ENCODE measurements at places on chromosomes 3 and 15.

- no peak for DNase-seq
Measured at GRCh38 chr3:140505213-140505612, 172.7 kb upstream of the TRIM42 start.

DNA sequence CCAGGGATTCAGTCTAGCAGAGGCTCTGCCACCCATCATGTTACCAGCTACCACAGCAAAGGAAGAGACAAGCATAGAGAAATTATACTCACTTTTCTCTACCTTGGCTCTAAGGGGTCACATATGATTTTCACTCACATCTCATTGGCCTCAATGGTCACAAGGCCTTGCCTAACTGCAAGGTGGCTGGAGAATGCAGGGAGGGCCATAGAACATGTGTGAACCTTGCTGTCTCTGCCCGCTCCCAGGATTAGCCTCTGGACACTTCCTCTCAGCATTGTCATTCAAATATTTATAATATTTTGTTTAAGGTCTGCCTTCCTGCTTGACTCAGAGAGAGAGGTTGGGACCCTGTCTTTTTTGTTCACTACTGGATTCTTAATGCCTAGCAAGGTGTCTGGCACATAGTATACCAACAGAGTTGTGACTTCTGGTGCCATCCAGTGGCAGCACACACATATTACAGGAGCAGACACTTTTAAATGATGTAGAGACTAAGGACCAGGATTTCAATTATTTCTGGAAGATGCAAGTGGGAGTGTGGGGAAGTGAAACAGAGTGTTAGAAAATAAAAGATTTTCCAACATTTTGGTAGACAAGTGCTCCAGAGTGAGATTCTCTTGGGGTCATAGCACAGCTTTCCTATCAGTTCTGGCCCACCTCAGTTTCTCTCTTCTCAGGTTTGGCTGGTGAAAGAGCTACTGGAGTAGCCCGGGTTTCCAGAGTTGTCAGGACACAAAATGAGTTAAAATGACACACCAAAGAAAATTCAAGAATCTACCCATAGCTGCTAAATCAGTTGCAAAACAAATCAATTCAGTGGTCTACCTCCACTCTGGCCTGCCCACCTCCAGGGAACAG is 119.0 kb upstream of the RASGRP1 start:
- DNase-seq = peak; percentile 50

- no peak for DNase-seq
Measured at GRCh38 chr3:45549961-45550360, 44.6 kb upstream of the LIMD1 start.

- DNase-seq = no peak
Measured at GRCh38 chr3:119120480-119120879, 25.5 kb upstream of the TEX55 start.

GRCh38 chr15:45262906-45263461 is 10.9 kb downstream of the SLC28A2 start:
- DNase-seq = no peak

DNA sequence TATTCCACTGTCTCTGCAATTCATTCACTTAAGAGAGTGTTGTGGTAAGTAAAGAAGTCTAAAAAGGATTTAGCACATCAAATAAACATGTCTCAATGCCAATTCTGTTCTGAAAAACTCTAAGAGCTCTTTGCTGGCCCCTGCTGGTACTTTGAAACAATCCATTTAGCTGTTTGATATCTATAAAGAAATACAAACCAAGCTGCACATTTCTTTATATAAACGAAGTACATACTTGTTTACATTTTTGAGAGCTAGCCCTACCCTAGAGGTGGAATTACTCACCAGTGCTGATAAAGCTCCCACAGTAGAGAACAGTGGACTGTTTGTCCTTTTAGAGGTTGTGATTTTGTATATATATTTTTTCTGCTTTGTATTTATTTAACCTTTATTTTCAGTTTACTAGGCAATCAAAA is 75.5 kb downstream of the NEDD4 start:
- DNase-seq = no peak

- DNase-seq = no peak
Measured at GRCh38 chr3:179603321-179603720, 1.1 kb downstream of the MRPL47 start.

Measured in activated CD4-positive, CD25-positive, alpha-beta regulatory T cell (primary cell).